ENCODE measurements at places on chromosomes 12 and 14. TPM values are rescaled to one million over a fixed set of nuclear protein-coding genes. Genes with fewer than 3 reads are reported as not detected.
A peak's percentile ranks its signal among the peaks of the same experiment; 100 is the strongest.

DNA sequence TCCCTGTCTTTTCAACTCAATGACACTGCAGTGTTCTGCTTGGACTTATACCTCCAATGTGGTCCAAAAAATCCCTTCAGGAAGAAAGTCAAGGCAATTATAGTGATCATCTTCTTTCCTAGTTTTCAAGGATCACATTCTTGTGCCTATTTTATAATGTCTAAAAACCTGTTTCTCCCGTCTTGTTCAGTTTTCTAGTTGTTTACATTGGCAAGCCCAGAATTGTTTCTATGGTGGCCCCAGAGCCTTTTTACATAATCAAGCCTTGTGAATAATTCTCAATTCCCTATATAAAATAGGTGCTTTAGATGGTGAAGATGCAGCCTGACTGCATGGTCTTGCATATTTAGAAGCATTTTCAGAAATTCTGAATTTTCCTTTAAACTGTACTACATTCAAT, 14.5 kb upstream of the LDHB start:
- no peak for DNase-seq

GRCh38 chr14:99511421-99512109, 30.4 kb downstream of the CCNK start:
- DNase-seq = peak; percentile 57

DNA sequence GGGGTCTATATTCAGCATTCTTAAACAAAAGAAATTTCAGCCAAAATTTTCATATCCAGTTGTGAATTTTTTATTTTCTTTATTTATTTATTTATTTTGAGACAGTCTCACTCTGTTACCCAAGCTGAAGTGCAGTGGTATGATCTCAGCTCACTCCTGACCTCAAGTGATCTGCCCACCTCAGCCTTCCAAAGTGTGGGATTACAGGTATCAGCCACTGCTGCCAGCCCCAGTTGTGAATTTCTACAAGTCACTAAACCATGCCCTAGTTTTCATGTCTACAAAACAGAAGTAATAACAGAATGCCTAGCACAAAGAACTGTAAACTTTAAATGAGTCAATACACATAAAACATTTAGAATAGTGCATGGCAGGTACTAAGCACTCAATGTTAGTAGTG, 254.2 kb downstream of the C12orf50 start:
- no peak for DNase-seq

DNA sequence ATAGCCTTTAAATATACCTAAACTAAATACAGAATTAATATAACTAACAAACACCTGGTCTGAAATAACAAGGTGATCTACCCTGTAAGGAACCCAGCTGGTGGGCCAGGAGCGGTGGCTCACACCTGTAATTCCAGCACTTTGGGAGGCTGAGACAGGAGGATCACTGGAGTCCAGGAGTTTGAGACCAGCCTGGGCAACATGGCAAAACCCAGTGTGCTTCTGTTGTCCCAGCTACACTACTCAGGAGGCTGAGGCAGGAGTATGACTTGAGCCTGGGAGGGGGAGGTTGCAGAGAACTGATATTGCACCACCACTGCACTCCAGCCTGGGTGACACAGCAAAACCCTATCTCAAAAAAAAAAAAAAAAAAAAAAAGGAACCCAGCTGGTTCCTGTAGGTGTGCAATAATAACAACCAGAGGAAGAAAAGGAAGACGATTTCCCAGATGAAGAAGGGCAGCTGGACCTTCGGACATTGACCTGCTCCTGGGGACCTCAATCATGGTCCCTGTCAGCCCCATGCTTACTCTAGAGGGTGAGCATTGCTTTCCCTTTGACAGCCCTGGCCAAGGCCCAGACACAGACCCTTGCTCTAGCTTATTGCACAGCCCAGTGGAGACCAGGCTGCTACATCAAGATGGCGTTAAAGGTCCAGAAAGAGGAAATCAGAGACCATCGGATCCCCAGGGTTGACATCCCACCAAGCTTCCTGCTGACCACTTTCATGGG, 5.4 kb downstream of the FOS start:
- peak; percentile 91 for DNase-seq

GRCh38 chr12:130770413-130771028, 54.4 kb upstream of the RIMBP2 start:
- DNase-seq = no peak

DNA sequence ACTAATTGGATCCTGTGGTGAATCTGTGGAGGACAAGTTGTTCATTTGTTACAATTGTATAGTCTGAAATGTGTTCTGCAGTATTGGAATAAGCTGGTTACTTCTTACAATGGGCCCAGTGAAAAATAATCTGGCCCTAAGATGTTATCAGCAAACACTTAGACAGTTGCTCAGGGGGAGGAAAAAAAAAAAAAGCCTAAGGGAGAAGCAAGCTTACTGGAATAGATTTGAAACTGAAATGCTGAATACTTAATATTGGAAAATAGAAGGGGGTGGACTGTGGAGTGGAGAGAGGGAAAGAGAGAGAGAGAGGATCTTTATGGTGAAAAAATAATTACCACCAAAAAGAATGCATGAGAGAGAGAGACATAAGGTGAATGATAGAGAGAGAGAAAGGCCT, 4.0 kb downstream of the FOXG1 start:
- DNase-seq = no peak

- no peak for DNase-seq
Measured at GRCh38 chr12:50747817-50748216, 16.1 kb upstream of the ATF1 start.

DNA sequence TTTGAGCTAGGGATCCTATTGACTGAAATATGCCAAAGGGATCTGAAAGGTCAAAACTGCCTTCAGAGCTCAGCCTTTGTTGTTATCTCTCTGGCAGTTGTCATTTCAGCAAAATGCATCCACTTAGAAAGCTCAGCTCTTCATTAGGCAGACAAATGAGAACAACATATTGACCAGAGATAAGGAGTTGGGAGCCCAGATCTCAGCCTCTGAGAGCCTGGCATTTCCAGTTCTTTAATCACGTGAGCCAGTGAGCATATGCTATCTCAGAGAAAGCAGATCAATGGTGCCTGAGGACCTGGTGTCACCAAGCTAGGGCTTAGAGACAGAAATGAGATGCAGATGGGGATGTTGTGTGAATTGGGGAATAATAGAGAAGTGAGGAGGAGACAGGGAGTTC, 101.1 kb downstream of the DAD1 start:
- no peak for DNase-seq

DNA sequence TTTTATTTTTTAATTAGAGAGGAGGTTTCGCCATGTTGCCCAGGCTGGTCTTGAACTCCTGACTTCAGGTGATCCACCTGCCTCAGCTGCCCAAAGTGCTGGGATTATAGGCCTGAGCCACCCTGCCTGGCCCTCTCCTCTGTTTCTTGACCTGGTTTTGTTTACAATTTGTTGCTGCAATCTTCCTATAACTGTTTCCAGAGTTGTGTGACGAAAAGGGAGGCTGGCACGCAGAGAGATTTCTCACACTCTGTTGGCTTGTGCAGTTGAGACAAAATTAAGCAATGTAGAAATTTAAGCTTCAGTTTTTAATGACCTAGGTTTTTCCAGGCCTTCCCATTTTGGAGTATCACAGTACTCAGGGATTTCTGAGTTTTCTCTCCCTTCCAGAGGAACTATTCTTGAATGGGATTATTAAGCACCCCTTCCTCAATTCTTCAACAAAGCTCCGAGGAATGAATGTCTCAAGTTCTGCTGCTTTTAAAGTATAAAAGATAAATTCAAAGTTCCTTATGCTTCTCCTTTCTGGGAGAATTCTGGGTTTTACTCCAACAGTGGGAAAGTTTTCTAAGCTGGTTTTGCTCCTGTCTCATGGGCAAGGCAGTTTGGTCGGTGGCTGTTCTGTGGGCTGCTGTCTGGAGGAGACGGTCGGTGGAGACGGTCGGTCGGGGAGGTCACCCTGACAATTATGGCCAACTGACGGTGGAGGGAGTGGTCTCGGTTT, 20.4 kb upstream of the FOS start:
- no peak for DNase-seq

ACOT4 gene
- total RNA-seq = 1.9 TPM

HPD gene
- 0.96 TPM for total RNA-seq

CELA1 gene
- total RNA-seq = not detected

NUMB gene
- total RNA-seq = 20.1 TPM

CCNT1 gene
- 28.0 TPM for total RNA-seq

CLEC4E gene
- not detected for total RNA-seq

NRIP2 gene
- total RNA-seq = 9.7 TPM
